Caco-2 (cell line): ENCODE measurements at places on chromosomes 3 and 15. TPM values are rescaled to one million over a fixed set of nuclear protein-coding genes. Genes with fewer than 3 reads are reported as not detected.

ADCY5 gene
- total RNA-seq: 0.44 and 0.91 TPM in 2 replicates

GOLGA8R gene
- total RNA-seq: not detected in 2 replicates

DNA sequence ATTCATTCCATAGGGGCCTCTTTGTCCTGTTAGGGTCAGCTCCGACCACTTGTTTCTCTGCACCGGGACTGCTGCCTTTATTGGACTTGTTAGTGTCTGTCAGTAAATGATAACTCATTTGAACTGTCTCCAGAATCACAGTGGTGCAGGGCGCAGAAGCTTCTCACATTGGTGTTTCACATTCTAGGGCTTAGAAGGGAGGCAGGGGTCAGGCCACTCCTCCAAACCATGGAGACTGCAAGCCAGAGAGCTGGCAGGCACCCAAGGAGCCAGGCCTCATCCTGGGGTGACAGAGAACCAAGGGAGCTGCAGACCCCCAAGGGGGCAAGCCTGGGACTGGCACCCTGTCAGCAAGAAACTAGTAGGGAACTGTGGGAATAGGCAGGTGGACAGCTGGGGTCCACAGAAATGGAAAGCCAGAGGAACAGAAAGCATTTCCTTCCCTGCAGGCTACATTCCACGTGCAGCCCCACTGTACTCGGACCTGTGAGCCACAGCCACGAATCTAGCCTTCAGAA lies 49.1 kb downstream of the CCNL1 start:
- no peak for DNase-seq

DNA sequence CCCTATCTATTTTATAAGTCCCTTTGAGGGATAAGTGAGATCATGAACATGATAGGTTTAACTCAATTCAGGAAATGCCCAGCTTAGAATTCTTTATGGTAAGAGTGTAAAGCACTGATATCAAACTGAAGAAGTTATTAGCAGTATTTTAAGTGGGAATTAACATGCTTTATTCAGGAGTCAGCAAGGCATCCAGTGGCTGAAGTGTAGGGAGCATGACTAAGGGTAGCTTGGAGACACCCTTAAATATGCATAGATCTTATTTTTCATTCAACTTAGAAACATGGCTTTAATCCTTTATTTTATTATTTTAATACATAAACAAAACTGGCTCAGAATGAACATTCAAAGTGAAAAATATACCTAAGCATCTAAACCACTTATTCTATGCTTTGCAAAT lies 158.3 kb upstream of the LPP start:
- no peak for DNase-seq

- DNase-seq: peak; percentile 21
Observed at GRCh38 chr3:15527031-15527459, 5.5 kb upstream of the COLQ start.

- DNase-seq: no peak
Observed at GRCh38 chr15:70530017-70530499, 233.3 kb downstream of the UACA start.

DNA sequence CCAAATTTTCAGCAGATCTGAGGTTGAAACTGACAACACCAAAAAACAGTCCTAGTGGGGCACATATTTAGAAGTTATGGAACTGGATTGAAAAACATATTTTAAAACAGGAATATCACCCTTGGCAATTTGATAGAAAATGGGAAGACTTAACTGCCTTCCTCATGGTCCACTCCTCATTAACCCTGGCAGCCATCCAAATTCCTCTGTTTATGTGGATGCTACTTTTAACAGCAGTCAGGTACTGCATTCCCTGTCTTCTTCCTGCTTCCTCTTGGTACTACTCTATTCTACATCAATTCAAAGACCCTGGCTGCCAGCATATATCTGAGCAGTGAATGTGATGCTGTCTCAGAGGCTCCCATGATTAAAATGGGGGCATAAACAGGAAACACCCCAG lies 54.3 kb downstream of the PDE8A start:
- DNase-seq: no peak

GRCh38 chr3:100875239-100875638 lies 118.0 kb downstream of the ABI3BP start:
- DNase-seq: no peak

CSK gene
- total RNA-seq: 62.7 and 62.8 TPM in 2 replicates

NR2F2 gene
- total RNA-seq: 134 and 140 TPM in 2 replicates

NAALADL2 gene
- total RNA-seq: 4.0 and 4.4 TPM in 2 replicates

- no peak for DNase-seq
Observed at GRCh38 chr3:63370094-63370493, 92.0 kb downstream of the SYNPR start.

HIGD1A gene
- total RNA-seq: 108 and 112 TPM in 2 replicates

- no peak for DNase-seq
Observed at GRCh38 chr3:119352034-119352609, 57.9 kb downstream of the ARHGAP31 start.

DNA sequence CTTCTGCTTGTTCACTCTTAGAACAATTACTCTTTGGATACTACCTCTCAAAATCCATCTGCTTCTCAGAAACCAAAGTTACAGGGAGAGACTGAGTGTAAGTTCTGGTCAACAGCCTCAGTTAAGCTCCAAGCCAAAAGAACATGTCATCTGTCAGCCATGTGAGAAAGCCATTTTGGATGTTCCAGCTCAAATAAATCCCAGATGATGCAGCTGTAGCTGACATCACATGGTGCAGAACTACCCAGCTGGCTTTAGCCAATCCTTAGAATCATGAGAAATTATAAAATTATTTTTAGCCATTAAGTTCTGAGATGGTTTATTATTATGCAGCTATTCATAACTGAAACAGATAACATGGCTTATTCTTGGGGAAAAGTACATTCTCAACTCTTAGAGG lies 696.0 kb downstream of the ZNF385D start:
- DNase-seq: no peak

VWA5B2 gene
- 0.79 and 1.6 TPM in 2 replicates for total RNA-seq

DNA sequence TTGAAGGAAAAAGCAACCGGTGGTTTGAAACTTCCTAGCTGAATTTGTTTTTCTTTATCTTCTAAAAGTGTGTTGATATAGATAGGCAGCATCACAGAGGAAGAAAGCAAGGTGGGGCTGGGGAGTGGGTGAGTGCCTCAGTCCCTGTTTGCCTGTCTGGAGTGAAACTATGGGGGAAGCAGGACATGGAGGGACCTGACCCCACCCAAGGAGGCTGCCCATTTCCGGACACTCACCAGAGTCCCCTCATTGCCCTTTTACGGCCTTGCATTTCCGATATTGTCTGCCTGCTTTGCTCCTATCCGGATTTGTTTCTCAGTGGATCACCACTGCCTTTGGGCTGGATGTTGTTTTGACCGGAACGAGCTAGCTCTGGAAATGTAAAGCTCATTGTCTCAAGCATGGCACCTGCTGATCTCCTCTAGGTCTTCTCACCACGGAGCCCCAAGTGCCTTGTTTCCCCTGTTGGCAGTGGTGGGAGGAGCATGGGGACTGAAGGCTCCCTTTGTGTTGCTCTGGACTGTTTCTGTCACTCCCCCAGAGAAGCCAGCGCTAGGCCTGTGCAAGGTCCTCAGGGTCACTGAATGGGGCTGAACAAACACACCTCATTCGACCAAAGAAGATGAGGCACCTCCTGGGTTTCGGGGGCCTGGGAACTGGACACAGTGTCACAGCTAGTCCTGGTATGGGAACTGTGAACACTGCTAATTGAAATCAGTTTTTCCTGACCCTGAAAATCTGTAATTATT lies 7.0 kb downstream of the CLDN11 start:
- DNase-seq: no peak

CD80 gene
- not detected in 2 replicates for total RNA-seq

ZBTB47 gene
- total RNA-seq: 4.8 and 5.2 TPM in 2 replicates

GRCh38 chr15:42184736-42185135 lies 23.4 kb downstream of the VPS39 start:
- no peak for DNase-seq

FAM107A gene
- not detected in 2 replicates for total RNA-seq

GRCh38 chr3:54760201-54760600 lies 167.7 kb downstream of the LRTM1 start:
- no peak for DNase-seq

GRCh38 chr3:169769287-169770181 lies at the start of gene ACTRT3:
ACTRT3 (minus strand) TSS chr3:169769561; CDS start chr3:169769520, 41 bp downstream.
- no peak for DNase-seq

DNA sequence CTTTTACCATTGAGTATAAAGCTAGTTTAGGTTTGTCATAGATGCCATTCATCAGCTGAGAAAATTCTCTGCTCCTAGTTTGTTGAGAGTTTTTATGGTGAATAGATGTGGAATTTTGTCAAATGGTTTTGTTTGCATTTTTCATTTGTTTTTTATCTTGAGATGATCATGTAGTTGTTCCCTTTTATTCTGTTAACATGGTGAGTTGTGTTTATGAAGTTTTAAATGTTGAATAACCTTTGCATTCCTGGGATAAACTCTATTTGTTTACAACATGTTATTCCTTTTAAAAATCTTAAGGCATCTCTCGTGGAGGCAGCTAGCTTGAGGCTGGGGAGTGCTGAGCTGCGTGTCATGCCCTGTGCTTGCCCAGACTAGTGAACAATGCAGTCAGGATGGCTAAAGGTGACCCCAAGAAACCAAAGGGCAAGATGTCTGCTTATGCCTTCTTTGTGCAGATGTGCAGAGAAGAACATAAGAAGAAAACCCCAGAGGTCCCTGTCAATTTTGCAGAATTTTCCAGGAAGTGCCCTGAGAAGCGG lies 48.5 kb downstream of the ANAPC13 start:
- DNase-seq: no peak

DNA sequence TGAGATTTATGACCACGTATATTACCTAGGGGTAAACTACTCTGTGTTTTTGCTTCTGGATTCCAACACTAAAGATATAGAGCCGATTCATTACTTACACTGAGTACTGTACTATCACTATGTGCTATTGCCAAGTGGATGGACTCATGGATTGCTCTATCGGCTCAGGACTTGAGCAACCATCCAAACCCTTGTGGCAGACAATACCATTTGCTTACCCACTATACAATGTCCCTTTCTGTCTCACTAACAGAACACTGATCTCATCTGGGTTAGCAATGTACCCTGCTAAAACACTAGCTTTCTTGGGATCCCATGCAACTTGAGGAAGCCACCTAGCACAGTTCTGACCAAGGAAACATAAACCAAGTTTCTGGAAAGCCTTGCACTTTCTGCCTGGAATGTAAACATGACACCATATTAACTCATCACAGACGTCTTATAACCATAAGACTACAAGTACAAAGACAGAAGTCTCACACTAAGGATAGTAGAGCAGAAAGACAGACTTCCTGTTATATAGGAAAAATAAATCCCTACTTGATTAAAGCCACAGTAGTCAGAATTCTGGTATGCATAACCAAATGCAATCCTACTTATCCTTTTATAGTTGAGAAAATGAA lies 38.6 kb downstream of the HACD2 start:
- DNase-seq: no peak

ALDH1L1 gene
- 0.07 and 0.41 TPM in 2 replicates for total RNA-seq

FAM81A gene
- 2.4 and 6.8 TPM in 2 replicates for total RNA-seq

GRCh38 chr3:125511420-125512118 lies 8.4 kb downstream of the SNX4 start:
- DNase-seq: no peak

RAP2B gene
- 11.5 and 13.2 TPM in 2 replicates for total RNA-seq

DNA sequence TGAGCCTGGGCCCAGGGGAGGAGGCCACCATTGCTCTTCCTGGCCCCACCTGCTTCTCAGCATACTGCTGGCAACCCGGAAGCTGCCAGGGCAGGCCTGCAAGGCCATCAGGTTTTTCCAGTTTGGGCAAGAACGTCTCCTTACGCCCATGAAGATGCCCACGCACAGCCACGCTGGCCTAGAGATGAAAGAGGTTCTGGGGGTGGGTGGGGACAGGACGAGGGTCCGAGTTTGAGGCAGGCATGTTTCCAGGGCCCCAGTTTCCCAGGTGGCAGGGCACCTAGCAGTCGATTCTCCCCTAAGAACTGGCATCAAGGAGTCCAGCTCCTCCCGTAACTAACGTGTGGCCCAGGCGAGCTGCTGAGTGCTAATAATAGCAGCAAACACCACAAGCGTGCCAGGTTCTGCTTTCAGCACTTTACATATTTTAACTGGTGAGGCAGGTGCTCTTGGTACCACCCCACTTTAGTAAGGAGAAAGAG lies 45.8 kb downstream of the ZNF710 start:
- no peak for DNase-seq
